Smooth muscle cell of trachea (primary cell): ENCODE measurements at places on chromosomes 5 and 9. TPM values are rescaled to one million over a fixed set of nuclear protein-coding genes. Genes with fewer than 3 reads are reported as not detected.

The PPIC gene
- total RNA-seq = 57.7 and 69.8 TPM in 2 replicates

The NMRK1 gene
- 15.1 and 28.1 TPM in 2 replicates for total RNA-seq

The LCP2 gene
- not detected in 2 replicates for total RNA-seq

The HMGXB3 gene
- total RNA-seq = 42.2 and 42.9 TPM in 2 replicates

The C9orf153 gene
- 0.15 and 0.50 TPM in 2 replicates for total RNA-seq

The KCNIP1 gene
- total RNA-seq = not detected in 2 replicates

The TMEM252 gene
- not detected in 2 replicates for total RNA-seq

The ESM1 gene
- total RNA-seq = 3.3 and 8.0 TPM in 2 replicates

The TNC gene
- total RNA-seq = 85.3 and 293 TPM in 2 replicates

The AJM1 gene
- total RNA-seq = 1.6 and 2.2 TPM in 2 replicates

The TBC1D13 gene
- 12.7 and 21.8 TPM in 2 replicates for total RNA-seq

The LIX1 gene
- not detected in 2 replicates for total RNA-seq

The ELOVL7 gene
- total RNA-seq = 0.33 TPM in 1 of 2 replicates, not detected in the other

The MCTP1 gene
- 4.8 and 15.7 TPM in 2 replicates for total RNA-seq

The ABO gene
- total RNA-seq = not detected in 2 replicates

The SPOCK1 gene
- total RNA-seq = 36.1 and 54.9 TPM in 2 replicates

The COL27A1 gene
- total RNA-seq = 3.6 and 8.6 TPM in 2 replicates
